ENCODE measurements at places on chromosomes 6 and 20.
A peak's percentile ranks its signal among the peaks of the same experiment; 100 is the strongest.

DNA sequence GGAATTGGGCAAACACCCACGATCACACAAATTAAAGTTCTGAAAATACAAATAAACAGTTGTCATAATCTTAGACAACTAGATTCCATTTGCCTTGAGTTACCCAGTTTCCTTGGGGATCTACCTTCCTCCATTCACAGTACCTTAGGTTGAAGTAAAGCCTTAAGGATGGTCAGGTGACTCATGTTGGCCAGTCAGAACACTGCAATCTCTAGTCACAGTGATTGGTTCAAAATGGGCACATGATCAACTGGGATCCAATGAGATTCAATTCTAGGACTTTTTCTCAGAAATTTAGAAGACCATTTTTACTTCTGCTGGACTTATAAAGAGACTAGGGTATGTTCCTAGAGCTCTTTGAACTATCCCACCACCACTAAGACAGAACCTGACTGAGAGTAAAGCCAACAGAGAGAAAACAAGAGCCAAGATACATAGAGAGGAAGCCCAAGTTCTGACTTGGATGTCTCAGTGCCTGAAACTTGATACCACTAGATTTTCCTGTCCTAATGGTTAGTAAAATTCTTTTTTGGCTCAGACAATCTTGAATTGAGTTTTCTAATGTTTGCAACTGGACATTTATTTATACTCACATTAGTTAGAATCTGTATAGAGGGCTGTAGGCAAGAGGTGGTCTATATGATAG, 8.6 kb upstream of the CLIC5 start:
- no peak for DNase-seq

DNA sequence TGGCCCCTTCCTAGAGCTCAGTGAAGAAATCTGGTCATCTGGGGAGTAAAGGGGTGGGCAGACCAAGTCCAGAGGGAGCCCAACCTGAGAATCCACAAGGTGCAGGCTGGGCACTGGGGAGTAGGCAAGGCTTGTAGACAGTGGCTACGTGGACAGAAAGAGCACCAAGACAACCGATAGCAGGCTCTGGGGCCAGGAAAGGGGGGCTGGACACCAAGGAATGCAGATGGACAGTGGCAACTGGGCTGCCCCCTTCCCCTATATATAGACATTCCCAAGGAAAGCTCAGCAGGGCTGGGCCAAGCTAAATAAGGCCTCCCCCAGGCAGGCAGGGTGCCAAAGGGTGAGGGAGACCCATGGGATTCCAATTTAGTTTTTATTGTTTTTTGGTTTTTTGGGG, 1.5 kb upstream of the TNNC2 start:
- DNase-seq: no peak

- DNase-seq: no peak
Observed at GRCh38 chr20:9837634-9838033, 1.2 kb downstream of the PAK5 start.

DNA sequence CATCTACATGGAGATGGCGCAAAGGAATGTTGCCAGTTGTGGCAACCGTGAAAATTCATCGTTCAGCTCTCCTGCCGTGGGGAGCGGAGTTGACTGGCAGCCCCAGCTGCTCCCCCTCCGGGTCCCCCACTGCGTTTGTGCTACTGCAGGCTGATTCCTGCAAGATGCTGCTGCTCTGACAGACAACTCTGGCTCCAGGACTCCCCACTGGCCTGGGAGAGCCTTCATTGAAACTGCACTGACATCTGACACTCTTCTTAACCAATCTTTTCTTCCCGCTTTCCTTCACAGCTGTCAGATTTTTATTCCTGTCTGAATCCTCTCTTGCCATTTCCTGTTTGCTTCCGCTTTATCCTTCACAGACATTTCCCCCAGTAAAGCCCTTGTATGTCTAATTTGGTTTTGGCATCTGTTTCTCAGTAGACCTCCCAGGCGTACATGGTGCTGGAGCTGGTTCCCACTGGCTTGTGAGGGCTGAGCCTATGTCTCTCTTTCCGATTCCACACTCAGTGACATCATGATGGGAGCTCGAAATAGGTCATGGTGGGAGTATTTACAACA, 9.5 kb upstream of the ATRN start:
- DNase-seq: no peak

- no peak for DNase-seq
Observed at GRCh38 chr6:35790683-35791082, 6.4 kb downstream of the CLPS start.

GRCh38 chr6:108627692-108628550, 67.2 kb downstream of the FOXO3 start:
- DNase-seq: no peak

DNA sequence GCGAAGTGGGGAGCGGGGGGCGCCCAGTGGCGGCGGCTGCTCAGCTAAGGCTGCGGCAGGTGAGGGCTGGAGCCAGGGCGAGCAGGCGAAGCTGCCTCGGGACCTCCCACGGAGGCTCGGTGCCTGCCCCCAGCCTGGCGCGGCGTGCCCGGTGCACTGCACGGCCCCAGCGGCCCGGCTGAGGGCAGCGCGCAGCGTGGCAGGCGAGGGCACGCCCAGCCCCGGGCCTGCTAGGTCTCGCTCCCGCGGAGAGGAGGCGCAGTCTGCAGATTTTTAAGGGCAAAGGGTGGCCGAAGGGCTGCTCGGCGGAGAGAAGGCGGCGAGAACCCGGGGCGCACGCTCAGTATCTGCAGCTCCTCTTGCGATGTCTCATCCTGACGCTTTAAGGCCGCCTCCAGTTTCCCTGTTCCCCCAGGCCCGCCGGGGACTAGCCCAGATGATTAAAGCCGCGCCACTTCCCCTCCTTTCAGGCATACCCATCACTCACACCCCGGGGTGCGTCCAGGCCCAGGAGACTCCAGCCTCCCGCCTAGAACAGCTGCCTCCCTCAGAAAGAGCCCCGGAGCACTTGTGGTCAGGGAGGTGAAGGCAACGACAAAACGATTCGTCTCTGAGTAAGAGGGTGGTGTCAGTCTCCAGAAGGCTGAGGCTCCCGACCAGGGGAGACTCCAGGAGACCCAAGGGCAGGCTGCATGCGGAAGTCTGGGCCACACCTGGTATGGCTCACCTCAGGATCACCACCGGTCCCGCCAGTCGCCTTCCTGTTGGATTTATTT, at the start of gene FERMT1:
Gene FERMT1 (minus strand): TSS at position 158 of the 776 bp plus-strand sequence. CDS start 3,476 bp downstream, outside the sequence.
- DNase-seq: no peak

- no peak for DNase-seq
Observed at GRCh38 chr6:137202078-137202477, 17.1 kb downstream of the IFNGR1 start.

DNA sequence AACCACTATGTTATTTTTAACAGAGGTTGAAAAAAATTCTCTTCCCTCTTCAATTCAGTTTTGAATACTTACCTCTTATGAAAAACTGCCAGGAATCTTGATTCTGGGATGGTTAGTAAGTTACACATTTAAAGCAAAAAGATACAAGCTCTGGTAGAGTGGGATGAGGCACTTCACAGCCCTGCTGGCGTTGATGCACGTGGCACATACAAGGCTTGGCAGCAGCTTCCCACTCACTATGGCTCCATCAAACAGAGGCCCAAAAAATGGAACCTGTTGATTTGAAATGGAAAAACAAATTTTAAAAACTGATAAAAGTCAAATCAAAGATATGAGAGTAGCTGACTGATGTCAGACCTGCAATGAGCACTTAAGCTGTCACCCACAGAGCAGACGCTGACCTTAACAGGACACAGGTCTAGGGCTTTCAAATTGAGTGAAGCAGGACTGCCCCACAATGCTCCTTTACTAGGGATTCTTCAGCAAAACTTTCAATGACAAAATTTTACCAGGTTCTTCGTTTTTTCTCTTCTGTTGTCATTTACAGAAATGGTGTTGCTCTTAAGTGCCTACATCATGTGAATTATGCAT, 104.9 kb downstream of the INSM1 start:
- no peak for DNase-seq

DNA sequence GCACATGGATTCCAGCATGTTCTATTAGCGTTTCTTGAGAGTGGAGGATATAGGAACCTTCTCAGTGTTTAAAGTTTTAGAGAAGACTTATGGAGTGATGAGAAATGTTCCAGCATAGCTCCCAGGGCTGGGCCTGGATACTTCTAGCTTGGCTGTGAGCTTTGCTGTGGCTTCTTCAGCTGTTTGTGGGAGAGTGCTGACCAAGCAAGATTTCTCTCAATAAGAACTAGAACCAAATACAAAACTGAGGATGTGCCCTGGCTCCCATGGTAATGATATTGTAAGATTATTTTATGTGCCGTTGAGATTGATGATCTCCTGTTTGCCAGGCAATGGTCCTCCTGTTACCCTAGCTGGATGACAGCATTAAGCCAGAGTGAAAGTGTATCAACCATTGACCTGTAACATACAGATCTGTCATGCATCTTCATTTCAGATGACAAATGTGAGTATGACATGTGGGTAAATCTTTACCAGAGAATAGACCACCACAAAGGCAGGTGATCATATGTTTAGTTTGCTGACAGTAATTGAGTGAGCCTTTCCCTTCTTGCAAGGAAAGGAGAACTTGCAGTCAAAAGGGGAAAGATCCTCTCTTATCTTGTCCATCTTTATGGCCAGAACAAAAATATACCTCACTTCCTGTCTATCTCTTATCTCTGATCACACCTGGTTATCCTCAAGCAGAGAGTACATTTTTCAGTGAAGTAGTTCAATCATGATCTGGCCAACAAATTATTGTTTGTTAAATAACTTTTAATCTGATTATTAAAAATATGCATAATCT, 180.1 kb downstream of the SLC24A3 start:
- DNase-seq: no peak

- no peak for DNase-seq
Observed at GRCh38 chr6:110033749-110034666, 55.9 kb downstream of the GPR6 start.

- no peak for DNase-seq
Observed at GRCh38 chr20:13554706-13555105, 84.0 kb downstream of the TASP1 start.

GRCh38 chr6:71510856-71511255, 222.2 kb downstream of the OGFRL1 start:
- no peak for DNase-seq

DNA sequence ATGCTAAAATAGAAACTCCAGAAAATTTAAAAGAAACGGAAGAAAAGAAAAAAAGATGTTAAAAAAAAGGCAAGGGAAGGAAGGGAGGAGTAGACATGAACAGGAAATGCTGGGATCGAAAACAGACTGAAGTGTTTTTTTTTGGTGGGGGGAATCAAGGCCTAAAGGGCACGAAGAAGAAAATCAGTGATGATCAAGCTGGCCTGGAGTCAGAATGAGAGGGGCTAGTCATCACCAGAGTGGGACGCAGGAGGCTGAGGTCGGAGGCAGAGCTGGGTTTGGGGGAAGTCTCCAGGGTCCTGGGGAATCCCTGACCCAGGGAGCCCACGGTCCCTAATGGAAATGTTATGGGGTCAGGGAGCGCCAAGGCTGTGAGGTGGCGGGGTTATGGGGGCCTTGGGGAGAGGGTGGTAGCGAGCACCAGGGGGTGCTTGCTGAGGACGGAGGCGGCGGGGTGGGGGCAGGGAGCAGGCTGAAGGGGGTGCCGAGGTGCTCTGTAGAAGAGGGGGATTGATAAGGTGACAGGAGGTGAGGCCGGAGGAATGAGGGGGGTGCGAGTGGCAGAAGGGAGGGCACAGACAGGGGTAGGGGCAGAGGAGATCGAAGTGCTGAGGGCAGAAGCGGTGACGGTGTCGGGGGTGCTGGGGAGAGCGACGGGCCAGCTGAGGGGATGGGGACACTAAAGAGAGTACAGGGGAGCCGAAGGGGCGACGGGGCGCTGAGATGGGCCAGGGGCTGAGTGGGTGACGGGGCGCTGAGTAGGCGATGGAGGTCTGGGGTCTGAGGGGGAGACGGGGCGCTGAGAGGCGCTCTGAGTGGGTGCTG, 684 bp downstream of the ZNFX1 start:
- DNase-seq: peak; percentile 11

- DNase-seq: peak; percentile 78
Observed at GRCh38 chr6:112087136-112087911, at the start of the genes FAM229B and TUBE1. Gene FAM229B, plus strand, starts transcription at chr6:112087591. Its CDS starts 11,693 bp downstream, at chr6:112099284. Gene TUBE1, minus strand, starts transcription at chr6:112087482. Its CDS starts 48 bp downstream, at chr6:112087434.

DNA sequence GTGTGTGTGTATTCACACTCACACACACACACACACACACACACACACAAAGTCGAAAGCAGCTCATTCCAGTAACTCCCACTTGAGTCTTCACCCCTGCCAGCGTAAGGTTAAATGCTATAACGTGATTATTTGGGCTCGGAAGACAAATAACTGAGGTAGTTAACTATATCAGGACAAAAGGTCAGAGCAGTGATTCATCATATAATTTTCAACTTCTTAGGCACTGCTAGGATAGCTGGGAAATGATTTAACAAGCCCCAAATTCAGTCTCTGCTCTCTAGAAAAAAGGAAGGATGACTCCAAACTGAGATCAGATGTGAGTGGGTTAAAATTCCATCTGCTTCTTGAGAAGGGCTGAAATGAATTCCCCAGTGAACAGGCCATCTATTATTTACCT, 30.7 kb downstream of the HDGFL1 start:
- DNase-seq: no peak

- no peak for DNase-seq
Observed at GRCh38 chr20:23369072-23369823, 7.3 kb downstream of the GZF1 start.

GRCh38 chr6:6479785-6480184, 108.7 kb upstream of the LY86 start:
- DNase-seq: no peak

DNA sequence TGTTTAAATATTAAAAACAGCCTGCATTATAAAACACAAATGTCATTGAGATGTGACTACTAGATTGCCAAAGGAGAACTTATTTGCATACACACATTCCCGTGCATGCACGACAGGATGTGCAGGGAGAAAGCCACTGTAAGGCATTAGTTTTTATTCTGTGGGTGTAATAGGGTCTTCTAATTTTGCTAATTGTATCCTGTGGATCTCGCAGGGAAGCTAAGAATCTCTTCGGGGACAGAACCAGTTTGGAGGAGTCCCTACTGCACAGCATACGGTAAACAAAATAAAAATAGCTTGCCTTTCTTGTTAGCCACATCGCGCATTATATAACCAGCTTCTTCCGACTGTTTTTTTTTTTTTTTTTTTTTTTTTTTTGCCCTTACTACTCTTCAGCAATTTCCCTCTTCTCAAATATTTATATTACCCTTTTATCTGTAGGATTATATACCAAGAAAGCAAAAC, 2.0 kb downstream of the ATXN1 start:
- no peak for DNase-seq

- DNase-seq: no peak
Observed at GRCh38 chr6:118875672-118876071, 18.3 kb upstream of the ASF1A start.

DNA sequence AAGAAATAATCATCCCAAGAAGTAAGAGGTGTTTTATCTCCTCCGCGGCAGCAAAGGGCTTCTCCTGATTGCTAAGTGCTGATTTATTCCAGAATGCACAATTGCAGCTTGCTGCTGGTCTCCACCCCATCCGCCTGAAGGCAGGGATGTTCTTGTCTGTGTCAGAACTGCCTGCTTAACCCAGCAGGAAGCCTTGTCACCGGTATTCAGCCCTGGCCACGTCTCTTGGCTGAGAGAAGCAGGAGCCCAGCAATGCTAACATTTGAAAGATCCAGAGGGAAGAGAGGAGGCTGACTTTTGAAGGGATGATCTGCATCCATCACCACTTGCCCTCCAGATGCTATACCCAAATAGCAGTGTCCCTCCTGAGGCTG, 4.2 kb downstream of the SCML4 start:
- DNase-seq: no peak
